ENCODE measurements at places on chromosomes 2 and 18. TPM values are rescaled to one million over a fixed set of nuclear protein-coding genes. Genes with fewer than 3 reads are reported as not detected.

DNA sequence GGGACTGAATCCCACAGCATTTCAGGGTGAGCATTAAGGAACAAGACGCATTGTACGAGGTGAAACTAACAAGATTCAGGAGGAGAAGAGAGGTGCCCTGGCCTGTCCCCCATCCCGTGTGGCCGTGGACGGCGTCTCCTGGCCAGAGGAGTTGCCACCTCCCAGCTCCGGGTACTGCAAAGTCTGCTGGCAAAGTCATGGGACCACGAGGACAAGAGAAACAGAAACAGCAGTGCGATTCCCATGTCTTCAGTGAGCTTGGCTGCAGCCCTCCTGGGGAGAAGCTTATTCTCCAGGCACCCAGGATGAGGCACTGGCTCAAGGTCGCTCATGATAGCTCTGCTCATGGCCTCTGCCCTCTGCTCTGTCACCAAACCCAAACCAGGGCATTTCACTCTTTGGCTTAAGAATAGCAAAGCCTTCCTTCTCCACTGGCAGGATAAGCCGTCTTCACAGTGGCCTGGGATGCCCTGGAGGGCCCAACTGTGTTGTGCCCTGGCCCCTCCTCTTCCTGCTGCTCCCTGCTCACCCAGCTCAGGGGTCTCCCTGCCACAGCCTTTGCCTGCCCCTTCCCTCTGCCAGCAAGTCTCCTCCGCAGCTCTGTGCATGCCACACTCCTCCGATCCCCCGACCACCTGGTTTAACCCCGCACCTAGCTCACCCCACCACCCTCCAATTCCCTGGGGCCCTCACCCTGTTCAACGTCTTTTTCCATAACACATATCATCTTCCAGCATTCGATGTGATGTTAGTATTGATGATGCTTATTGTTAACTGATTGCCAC, 144.8 kb downstream of the PXDN start:
- no peak for DNase-seq

GRCh38 chr2:113770929-113771328, 14.5 kb upstream of the SLC35F5 start:
- DNase-seq, result no peak

GRCh38 chr2:88071365-88071764, 3.7 kb downstream of the SMYD1 start:
- no peak for DNase-seq

GRCh38 chr2:42585779-42586178, 17.3 kb downstream of the MTA3 start:
- no peak for DNase-seq

Gene TRIM43
- not detected for total RNA-seq

All from IMR-90 (cell line).